ENCODE measurements at places on chromosomes 5 and 9.
A peak's percentile ranks its signal among the peaks of the same experiment; 100 is the strongest.

DNA sequence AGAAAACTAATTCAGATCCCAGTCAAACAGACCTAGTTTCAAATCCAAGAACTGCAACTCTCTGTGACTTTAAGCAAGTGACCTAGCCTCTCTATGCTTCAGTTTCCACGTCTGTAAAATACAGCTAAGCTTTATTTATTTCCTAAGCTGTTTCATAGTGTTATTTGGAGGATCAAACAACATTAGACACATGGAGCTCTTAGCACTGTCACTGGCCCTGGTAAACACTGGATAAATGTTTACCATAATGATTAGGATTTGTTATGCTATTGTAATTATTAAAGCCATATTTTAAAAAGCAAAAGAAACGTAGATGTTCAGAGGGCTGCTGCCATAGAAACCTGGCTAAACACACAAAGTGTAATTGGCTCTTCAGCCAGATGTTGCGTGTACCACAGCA, 26.6 kb upstream of the C5orf58 start:
- no peak for DNase-seq

- no peak for DNase-seq
Observed at GRCh38 chr5:175609526-175609925, 48.3 kb upstream of the HRH2 start.

DNA sequence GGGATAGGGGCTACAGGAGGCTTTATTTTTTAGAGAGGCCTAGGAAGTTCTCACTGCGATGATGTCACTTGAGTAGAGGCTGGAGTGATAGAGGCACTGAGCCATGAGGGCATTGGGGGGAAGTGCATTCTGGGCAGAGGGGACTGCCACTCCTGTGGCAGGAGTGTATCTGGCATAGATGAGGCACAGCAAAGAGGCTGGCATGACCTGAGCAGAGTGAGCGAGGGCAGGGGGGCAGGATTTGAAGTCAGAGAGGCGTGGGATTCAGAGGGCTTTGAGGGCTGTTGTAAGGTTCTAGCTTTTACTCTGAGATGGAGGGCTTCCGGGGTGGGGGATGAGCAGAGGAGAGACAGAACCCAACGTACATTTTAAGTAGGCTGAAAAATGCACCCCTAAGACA, 91.9 kb upstream of the SH3PXD2B start:
- no peak for DNase-seq

- DNase-seq = no peak
Observed at GRCh38 chr9:123550012-123550411, 194.0 kb downstream of the CRB2 start.

DNA sequence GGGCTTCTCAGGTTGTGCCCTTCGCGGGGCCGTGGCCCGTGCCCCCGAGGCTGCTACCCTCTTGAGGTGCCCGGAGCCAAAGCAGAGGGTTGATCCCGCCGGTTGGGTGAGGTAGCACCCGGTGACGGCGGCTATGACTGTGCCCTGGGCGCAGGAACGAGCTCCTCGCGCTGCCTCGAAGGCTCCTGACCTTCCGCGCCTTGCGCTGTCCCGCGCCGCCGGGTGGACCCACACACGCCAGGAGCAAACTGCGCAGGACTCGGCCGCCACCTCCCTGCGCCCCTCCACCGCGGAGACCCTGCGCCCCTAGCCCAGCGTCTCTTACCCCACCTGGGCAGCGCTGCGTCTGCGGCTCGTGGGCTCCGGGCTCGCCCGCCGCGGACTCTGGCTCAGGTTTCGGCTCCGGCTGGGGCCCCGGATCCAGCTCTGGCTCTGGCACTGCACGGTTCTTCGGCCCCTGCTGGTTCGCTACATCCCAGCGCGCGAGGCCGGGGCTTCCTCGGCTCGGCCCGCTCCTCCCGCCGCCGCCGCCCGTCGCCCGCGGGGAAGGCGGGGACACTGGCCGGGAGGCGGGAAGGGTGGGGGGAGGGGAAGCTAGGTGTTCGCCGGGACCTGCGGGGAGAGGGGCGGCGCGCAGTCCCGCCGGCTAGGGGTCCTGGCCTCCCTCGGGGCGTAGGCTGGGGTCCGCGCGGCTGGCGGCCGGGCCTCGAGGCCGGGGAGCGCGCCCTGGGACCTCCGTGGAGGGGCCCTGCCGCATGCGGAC, 5.4 kb upstream of the PITX1 start:
- DNase-seq = no peak

DNA sequence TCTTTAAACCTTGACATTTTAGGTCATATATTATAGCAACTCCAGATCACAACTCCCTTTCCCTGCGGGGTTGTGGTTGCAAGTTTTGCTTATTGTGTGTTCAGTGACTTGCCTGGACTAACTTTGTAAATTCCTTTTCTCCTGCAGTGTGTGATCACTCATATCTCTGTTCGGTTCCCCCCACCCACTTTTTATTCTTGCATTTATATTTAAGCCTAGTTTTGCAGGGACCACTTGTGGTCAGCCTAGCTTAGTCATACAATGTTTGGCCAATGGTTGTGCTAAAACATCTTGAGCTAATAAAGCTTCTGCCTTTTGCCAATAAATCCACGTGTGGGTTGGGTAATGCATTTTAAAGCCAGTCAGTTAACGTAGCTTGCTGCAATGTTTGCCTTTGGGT, 146.5 kb upstream of the IRX4 start:
- DNase-seq = no peak

- no peak for DNase-seq
Observed at GRCh38 chr5:177967221-177967887, 28.7 kb downstream of the PROP1 start.

DNA sequence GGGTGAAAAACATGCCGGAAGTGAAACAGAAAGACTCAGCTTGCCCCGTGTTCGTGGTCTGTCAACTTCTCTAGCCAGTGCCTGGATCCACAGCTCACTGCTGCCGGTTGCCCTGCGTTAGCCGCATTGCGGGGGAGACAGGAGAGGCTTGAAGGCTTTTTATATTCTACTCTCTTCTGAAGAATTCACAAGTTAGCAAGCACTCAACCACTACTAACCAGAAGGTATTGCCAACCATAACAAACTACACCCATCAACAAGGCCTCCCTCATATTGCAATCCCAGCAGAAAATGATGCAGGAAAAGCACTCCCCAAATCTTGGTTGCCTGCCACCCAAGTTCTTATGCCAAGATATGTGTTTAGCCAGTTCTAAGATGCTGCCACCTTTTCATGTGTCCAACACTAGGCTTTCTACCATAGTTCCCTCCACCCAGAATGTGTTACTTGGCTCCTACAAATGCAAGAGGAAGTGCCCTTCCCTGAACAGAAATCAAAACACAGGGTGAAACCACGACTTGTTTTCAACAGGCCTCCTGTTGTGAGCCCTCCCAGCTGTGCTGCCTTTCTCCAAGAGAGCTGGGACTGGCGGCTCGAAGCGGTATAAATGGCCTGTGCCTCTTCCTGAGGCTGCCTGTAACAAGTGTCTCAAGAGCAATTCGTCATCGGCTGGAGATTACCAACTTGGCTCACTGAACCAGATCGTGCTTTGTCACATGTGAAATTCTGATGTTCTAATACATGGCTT, 129.0 kb downstream of the SNX18 start:
- DNase-seq = no peak

DNA sequence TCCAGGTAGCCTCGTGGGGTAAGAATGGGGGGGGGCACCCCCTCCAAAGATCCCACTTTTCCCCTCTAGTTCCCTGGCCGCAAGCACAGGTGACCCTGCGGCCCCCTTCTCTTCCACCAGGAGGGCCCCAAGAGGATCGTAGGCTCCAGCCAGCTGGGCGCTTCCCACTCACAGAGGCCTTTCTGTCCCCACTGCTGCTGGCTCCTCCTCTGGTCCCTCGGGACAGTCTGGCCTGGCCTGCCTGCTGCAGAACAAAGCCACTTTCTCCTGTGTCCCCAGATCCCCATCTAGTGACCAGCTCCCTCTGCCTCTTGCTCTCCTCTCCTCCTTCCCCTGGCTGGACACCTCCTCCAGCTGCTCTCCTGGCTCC, 534 bp upstream of the SAPCD2 start:
- DNase-seq = no peak

GRCh38 chr9:124708074-124708473, 63.0 kb downstream of the NR6A1 start:
- no peak for DNase-seq

DNA sequence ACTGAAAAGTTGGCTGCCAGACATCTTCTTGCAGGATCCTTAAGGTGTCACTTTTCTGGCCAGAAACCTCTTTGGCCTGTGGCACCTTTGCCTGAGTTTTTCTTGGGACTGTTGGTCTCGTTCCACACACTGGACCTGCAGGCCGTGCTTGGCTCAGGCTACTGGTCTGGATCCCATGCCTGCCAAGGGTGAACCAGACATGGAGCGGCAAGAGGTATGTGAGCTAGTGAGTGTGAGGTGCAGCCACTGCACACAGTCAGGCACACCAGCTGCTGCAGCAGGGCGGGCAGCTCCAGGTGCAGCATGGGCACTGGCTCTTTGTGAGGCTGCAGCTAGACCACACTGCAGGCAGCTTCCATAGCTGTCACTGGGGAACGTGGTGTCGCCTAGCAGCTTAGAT, 47.9 kb downstream of the NDUFAF2 start:
- no peak for DNase-seq

DNA sequence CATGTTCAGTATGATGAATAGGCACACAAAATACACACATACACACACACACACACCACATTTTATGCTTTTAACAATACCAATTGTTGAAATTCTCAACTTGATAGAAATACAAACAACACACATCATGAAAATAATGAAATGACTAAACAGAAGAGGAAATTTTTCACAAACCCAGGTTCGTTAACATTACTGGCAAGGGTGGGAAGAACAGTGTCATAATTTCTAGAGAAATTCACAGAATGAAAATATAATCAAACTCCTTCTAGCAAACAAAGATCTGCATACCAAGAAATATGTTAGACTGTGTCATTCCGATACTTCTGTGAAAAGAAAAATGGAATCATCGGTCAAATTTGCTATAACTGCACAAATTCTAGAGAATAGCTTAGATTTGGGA, 41.9 kb downstream of the ST8SIA4 start:
- no peak for DNase-seq

DNA sequence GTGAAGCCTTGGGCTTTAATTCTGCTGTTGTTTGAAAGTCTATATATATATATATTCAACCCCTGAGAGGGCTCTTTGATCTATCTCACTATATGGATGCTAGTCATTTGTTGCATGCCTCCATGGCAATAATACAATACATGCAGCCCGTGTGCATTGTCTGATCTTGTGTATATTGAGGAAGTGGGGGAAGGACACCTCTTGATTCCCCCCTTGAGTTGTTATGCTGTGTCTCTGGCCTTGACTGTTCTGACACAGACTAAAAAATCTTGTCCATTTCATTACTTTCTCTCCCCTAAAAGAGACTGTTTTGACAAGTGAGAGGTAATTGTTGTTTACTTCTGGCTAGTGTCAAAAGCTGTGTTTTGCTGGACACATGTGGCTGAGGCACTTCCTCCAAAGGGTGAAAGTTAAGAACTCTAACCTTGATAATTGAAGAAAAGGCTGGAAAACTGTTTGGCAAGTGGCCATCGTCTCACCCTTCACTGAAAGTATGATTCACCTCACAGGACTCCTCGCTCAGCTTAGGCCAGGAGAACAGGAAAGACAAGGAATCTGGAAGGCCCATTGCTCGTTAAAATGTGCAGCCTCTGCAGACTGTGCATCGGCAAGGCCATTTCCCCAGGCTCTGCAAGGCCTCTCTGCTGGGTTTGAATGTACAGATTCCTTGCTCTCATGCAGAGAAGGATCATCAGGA, 304.0 kb downstream of the PRELID2 start:
- no peak for DNase-seq

GRCh38 chr5:68994645-68995044, 99.2 kb upstream of the SLC30A5 start:
- no peak for DNase-seq

DNA sequence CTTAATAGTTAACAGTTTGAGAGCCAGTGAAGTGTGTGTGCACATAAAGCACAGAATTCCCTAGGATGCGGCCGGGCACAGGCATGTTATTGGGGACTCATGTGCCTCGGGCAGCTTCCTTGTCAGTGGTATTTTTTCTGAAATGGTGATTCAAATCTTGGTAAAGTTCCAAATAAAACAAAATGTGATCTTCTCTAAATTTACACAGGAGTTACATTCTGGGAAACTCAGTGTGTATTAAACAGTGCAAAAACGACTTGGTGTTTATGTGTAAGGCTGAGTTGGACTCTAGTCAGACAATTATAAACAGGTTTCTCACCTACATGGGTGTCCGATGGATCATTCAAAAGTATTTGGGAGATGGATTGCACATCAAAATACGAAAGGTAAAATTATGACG, 48.9 kb downstream of the BOD1 start:
- DNase-seq = no peak

- DNase-seq = peak; percentile 49
Observed at GRCh38 chr9:97386733-97387503, 25.0 kb upstream of the TDRD7 start.

DNA sequence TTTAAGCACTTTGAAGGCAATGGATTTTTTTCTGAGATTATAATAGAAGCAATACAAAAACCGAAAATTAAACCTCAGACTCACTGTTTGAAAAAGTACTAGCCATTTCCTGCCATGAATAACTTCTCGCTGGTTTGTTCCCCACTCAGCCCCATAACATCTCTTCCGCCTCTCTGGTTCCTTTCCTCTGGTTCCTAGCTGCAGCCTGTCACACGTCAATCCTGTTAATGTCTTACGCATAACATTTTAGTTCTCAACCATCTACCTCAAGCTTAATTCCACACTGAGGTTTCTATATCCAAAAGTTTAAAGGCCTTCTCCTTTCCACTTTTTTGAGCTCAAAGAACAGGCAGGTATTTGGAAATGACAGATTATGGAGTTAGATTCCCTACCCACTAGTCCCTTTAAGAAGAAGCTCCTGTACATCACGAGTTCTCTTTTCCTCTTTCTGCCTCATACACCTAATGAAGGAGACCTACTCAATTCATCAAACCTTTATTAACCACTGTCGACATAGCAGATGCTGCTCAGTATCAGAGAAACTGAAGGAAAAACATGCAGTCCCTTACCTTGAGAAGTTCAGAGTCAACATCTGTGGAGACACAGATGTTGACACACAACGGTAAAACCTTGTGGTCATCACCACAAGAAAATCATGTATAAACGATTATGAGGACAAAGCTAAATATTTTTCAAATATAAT, 243.0 kb upstream of the PTGER4 start:
- DNase-seq = peak; percentile 17

DNA sequence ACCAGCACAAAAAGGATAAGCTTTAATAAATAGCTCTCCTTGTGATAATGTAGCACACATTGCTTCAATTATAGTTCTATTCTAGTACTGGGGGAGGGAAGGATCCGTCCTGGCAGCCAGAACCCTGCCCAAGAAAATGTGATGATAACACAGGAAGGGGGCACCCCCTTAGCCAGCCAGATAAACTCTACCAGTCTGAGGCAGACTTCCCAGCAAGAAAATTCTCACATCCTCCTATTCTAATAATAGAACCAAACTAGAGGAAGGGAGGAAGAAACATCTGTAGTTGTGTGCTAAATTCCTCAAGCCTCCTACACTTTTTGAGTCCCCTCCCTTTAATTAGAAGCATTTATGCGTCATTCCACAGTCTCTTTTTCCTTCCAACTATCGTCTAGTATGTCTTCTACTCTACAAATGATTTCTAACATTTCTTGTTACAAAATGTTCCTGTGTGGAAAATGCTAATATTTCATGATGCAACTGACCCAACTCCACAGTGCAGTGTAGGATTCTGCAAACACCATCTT, 261.0 kb downstream of the SEMA5A start:
- no peak for DNase-seq

All from T-helper 17 cell (primary cell).